H1 (cell line): ENCODE measurements at places on chromosomes 2 and 18.

GRCh38 chr18:9474108-9474982, 968 bp upstream of the RALBP1 start:
- no peaks in the 10 kb centered on the region for H3K27me3 ChIP-seq
- peak overlapping the region; percentile 92 for H3K27ac ChIP-seq
- DNase-seq, result peak; percentile 48
- H3K4me3 ChIP-seq, result peak overlapping the region; percentile 86

GRCh38 chr2:187918996-187919821, 365.0 kb upstream of the TFPI start:
- no peaks in the 10 kb centered on the region for H3K27me3 ChIP-seq
- no peak for DNase-seq
- no peaks in the 10 kb centered on the region for H3K4me1 ChIP-seq
- no peak overlapping the region for H3K27ac ChIP-seq

DNA sequence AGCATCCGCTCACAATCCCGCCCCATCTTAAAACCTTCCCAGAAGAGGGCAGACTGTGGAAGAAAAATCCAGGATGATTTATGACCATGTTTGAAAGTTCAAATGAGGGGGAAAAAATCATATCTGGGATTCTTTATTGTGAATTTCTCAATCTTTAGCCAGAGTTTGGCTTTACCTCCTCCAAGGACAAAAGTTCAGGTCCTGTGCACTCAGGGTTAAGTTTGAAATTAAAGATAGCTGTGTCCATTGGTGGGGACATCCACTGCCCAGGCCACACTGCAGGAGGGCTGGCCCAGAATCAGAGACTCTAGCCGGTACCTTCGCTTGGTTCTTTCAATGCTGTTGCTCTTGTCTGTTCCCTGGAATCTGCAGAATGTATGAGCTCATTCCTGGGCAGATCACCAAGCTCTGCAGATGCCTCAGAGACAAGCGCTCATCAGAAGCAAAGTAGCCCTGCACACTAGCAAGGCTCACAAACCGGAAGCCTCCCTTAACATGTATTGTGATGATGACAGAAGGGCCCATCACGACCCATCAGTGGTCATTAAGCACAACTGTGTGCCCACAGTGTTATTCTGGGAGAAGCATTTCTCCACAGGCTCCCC, 375.3 kb upstream of the KLHL29 start:
- H3K4me1 ChIP-seq, result no peaks in the 10 kb centered on the region
- H3K27ac ChIP-seq, result no peak overlapping the region
- no peak for DNase-seq
- no peaks in the 10 kb centered on the region for H3K27me3 ChIP-seq
- H3K36me3 ChIP-seq, result no peaks in the 10 kb centered on the region

DNA sequence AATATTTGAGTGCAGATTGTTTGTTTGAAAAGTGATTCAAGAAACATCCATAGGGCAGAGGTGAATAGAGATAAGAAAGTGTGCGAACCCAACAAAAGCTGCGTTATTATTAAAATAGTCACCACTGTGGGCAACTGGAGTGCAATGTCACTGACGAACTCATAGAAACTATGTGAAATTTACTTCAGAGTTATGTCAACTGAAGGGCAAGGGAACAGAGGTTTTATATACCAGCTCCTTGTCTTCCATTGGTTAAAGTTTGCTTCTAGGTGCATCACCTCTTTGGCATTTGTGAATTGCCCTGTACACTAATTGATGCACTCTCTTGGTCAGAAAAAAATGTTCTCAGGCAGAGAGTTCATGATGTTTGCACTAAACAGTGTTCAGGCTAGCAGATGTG, 110.5 kb upstream of the NYAP2 start:
- H3K4me3 ChIP-seq, result no peak overlapping the region
- H3K27me3 ChIP-seq, result no peaks in the 10 kb centered on the region
- no peaks in the 10 kb centered on the region for H3K36me3 ChIP-seq
- H3K27ac ChIP-seq, result no peak overlapping the region
- H3K4me1 ChIP-seq, result no peaks in the 10 kb centered on the region
- DNase-seq, result no peak

GRCh38 chr2:144234542-144234871, 285.4 kb downstream of the ZEB2 start:
- no peaks in the 10 kb centered on the region; the same call in 1 of the 2 replicates for H3K4me1 ChIP-seq
- H3K27me3 ChIP-seq, result no peaks in the 10 kb centered on the region
- DNase-seq, result no peak
- no peak overlapping the region for H3K27ac ChIP-seq
- H3K36me3 ChIP-seq, result no peaks in the 10 kb centered on the region

GRCh38 chr2:154439156-154439555, 259.3 kb upstream of the KCNJ3 start:
- no peaks in the 10 kb centered on the region for H3K36me3 ChIP-seq
- H3K4me3 ChIP-seq, result no peak overlapping the region
- H3K27me3 ChIP-seq, result no peaks in the 10 kb centered on the region

DNA sequence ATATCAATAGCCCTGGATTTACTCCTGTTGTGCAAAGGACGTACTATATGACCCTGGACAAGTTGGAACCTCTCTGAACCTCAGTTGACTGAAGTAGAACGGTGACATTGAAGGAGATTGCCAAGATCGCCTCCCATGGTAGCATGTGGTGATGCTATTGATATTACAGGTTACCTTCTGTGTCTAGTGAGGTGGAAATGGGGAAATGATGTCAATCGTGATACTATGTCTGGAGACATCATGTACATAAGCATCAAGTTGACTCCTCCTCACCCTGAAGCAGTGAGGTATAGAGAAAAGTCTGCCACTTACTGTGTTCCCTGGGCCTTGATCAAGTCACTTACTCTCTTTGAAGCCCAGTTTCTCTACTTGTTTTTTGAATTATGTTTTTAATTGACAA, 93.9 kb downstream of the KLF7 start:
- H3K4me1 ChIP-seq, result peaks cover 7% of the 10 kb centered on the region; the same call in 1 of the 2 replicates
- no peak overlapping the region for H3K27ac ChIP-seq
- no peak overlapping the region for H3K4me3 ChIP-seq
- no peak for DNase-seq
- no peaks in the 10 kb centered on the region for H3K36me3 ChIP-seq
